ENCODE measurements at places on chromosomes 7 and 10. TPM values are rescaled to one million over a fixed set of nuclear protein-coding genes. Genes with fewer than 3 reads are reported as not detected.

Gene NUTM2D
- 2.9 TPM for total RNA-seq

DNA sequence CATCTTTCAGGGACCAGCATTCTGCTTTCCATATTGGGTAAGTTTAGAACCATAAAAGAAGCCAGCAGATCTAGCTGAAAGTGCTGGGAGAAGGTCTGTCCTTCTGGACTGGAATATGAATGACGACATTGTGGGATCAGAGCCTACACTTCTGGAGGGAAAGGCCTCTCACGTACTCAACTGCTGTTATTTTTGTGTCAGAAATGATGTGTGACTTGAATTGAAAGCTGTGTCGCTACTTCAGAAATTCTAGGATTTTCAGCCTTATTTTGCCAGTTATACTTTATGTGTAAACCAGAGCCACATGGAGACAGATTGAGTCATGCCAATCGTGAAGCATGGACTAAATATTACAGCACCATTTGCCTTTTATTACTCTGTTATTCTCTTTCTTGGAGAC lies 231.0 kb downstream of the KIAA1217 start:
- DNase-seq: no peak

GRCh38 chr7:100723732-100724275 lies 3.5 kb downstream of the EPO start:
- no peak for DNase-seq

DNA sequence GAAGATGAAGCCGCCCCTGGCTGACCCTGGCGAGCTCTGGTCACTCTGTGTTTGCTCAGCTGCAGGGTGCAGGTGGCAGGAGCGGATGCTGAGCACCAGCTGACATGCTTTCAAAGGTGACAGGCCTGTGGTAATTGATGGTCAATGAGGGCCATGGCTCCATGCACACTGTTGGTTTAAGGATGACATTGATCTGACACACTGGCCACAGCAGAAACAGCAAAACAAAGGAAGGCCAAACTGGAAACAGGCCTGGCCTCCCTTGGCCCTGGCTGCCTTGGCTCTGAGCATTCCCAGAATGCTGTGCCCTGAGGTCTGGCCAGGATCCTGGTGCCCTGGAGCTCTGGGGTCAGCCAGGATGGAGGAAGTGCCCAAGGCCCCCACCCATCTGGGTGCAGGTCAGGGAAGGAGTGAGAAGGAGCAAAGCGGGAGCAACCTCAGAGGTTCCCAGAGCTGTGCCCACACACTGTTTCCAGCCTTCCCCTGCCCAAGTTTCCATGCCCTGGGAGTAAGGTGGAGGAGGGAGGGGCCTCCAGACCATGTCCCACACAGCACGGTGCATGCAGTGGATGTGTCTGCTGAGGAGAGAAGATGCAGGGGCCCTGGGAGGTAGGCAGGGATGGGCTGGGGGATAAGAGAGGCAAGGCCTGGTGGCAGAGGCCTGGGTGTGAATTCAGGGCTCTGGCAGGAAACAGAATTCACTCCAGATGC lies 302.2 kb downstream of the RPS24 start:
- DNase-seq: no peak

DNA sequence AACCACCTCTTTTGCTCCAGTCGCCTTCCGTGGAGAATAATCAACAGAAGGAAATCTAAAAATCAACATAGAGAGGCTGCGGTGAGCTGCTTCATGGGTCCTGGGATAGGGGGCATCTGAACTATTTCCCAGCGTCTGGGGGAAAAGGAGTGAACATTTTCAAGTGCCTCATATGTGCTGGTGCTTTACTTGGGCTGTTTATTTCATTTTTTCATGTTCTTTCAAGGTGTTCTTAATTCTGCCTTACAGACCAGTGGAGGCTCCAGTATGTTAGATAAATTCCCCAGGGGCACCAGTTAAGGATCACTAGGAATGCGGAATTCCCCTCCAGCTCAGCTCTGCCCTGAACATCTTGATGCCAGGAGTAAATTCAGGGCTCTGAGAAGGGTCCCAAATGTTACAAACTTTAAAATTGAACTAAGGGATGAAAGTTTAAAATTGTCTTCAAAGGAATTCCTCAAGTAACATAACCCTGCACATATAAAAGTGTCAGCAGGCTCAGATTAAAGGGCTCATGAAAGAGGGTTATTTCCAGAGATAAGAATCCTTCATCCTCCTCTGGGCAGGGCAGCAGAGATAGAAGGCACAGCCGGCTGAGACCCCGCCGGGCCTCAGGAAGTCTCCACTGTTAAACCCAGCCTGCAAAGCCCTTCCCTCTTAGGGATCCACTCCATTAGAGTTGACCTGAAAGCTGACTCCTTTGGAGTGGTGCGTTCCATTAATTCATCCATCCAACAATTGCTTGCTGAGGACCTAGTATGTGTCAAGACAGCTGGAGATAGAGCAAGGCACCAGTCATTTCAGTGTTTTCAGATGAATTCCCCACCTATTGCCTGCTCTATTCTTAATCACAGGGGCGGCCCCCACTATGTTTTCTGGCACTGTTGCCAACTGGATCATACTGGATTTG lies 345.8 kb downstream of the KCNMA1 start:
- DNase-seq: no peak

DNA sequence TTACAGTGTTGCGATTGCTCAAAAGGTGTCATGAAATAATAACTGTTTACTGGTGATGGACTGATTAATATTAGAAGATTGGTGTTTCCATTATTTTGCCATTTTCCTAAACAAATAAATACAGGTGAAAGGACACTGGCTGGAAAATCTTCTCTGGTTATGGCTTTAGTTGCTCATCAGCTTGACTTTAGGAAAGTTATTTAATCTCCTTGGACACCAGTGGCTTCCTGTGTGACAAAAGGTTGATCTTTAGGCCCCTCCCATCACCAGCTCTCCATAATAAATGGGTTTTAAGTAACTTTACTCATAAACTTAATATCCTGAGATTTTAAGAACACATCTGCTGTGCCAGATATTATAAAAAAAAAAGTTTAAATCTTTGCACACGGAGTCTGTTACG lies 737 bp downstream of the CABCOCO1 start:
- no peak for DNase-seq

Gene ADAM22
- total RNA-seq: 7.5 TPM

DNA sequence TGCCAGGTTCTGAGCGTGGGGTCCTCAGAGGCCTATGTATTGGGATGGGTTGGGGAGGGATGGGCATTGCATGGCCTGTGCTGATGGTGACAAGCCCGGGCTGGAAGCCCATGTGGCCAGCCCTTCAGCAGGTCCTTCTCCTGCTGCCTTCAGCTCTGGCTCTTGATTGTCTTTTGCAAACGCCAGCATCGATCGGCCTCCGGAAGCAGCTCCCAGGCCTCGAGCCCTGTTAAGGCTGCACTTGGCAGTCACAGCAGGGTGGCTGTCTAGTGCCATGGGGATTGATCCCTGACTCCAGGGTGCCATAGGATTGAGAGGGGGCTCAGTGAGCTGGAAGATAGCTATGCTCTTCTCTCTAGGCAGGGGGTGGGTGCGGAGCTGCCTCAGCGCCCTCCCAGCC lies 51.4 kb downstream of the CDH23 start:
- DNase-seq: no peak

Gene TRIL
- 0.48 TPM for total RNA-seq

Gene LBX1
- not detected for total RNA-seq

GRCh38 chr10:114908896-114909295 lies 29.1 kb upstream of the TRUB1 start:
- no peak for DNase-seq

DNA sequence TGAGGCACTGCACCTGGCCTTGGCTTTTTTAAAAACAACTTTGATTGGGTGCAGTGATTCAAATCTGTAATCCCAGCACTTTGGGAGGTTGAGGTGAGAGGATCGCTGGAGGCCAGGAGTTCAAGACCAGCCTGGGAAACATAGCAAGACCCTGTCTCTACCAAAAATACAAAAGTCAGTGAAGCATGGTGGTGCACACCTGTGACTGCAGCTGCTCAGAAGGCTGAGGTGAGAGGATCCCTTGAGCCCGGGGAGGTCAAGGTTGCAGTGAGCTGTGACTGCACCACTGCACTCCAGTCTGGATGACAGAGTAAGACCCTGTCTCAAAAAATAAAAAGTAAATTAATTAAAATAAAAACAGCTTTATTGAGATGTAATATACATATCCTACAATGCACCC lies 84.9 kb downstream of the NPTX2 start:
- no peak for DNase-seq

Gene DPYSL4
- 2.3 TPM for total RNA-seq

GRCh38 chr7:80722616-80723195 lies 84.3 kb downstream of the CD36 start:
- DNase-seq: no peak

GRCh38 chr10:117163061-117163953 lies 25.2 kb upstream of the VAX1 start:
- DNase-seq: no peak

Gene LDB3
- total RNA-seq: 2.9 TPM

- DNase-seq: peak; percentile 88
Measured at GRCh38 chr7:13990984-13991790, 1.7 kb upstream of the ETV1 start.

Gene CHAT
- not detected for total RNA-seq

Gene GCK
- 1.6 TPM for total RNA-seq

Gene GARS1
- 66.9 TPM for total RNA-seq

GRCh38 chr10:42932735-42933447 lies 144.0 kb upstream of the RET start:
- DNase-seq: no peak

DNA sequence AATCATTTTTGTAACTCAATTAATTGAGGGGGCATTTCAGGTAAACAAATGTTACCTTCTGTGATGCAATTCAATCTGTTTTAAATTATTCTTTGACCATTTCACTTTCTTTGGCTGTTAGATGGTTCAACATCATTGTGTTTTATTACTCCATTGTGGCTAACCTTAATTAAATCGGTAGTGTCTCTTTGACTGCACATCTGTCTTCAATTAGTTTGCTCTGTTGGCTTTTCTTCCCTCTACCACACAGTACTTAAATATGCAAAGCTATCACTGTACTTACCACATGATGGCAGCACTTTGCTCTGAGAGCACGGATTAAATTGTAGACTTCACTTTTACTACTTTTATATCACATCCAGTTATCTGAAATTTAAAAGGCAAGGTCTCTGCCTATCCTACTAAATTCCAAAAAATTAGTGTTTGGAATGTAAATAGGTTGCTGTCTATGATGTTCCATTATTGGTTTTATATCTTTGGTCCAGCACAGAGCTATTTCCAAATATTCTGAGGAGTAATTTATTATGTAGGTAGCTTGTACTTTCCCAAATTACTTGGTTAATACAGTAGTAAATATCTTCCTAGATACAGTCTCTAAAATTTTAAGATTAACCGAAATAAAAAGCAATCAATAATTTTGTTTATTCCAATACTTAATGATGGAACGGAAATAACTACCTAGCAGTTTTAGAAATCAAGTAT lies 352.0 kb downstream of the PCLO start:
- DNase-seq: no peak

Gene UCMA
- total RNA-seq: not detected

Gene OR2A5
- total RNA-seq: not detected

- no peak for DNase-seq
Measured at GRCh38 chr10:101536800-101537199, 51.3 kb downstream of the POLL start.

GRCh38 chr10:71729161-71729636 lies 9.6 kb upstream of the C10orf105 start:
- peak; percentile 60 for DNase-seq

GRCh38 chr7:25515633-25516275 lies 287.5 kb upstream of the NPVF start:
- no peak for DNase-seq

GRCh38 chr7:94439893-94440381 lies 45.2 kb downstream of the COL1A2 start:
- DNase-seq: no peak

GRCh38 chr7:104894726-104895521 lies 119.1 kb upstream of the KMT2E start:
- DNase-seq: no peak

GRCh38 chr10:86556532-86556931 lies 34.9 kb upstream of the WAPL start:
- DNase-seq: no peak

DNA sequence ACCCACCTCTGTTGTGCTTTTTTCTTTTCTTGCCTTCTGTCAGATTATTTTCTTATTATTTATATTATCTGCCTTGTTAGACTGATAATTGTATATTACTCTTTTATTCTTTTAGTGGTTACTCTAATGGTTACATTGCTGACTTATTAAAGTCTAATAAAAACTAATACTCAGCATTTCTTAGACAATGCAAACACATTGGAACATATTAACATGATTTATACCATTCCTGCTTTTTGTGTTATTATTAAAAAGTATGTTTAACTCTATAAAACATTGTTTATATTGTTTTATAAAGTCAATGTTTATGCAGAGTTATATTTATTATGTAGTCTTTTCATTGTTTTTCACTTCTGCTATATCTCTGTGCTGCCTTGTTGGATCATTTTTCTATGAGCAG lies 68.0 kb upstream of the CACNA2D1 start:
- no peak for DNase-seq

Gene SPDYE2
- not detected for total RNA-seq

Gene RET
- total RNA-seq: 0.96 TPM

DNA sequence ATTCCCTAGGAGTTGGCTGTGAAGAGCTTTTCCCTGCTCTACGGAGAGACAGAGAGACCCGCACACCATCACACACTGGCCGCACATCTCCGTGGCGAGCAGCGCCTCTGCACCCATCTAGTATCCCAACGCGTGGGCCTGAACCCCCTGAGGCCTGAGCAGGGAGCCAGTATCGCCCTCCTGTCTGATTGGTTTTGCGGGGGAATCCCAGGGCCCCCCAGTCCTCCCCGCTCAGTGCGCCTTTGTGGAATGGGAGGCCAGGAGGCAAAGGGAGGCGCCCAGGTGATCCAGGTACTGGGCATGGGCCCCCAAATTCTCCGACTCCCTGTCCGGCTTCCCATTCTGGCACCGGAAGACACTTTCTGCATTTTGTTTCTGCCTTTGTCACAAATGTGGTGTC lies 344.3 kb downstream of the GLRX3 start:
- DNase-seq: no peak

Gene LEP
- total RNA-seq: 48.2 TPM

DNA sequence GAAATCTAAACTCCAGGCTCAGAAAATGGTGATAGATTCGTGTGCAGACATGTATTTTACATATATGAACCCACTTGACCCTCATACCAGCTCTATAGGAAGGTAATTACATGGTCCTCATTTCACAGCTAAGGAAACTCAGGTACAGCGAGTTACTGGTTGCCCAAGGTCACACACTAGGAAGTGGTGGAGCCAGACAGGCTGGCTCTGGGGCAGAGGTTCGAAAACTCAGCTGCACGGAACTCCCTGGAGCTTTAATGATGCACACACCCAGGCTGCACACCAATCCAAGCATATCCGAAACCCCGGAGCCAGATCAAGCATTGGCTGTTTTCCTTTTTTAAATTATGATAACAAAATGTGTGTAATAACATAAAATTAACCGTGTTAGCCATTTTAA lies 172.4 kb downstream of the COBL start:
- no peak for DNase-seq

Gene AQP1
- 177 TPM for total RNA-seq

Gene AKR1C3
- 70.8 TPM for total RNA-seq

GRCh38 chr7:91512958-91513357 lies 248.7 kb downstream of the FZD1 start:
- no peak for DNase-seq

- no peak for DNase-seq
Measured at GRCh38 chr7:18157233-18157632, 129.6 kb upstream of the PRPS1L1 start.

GRCh38 chr7:129008645-129009414 lies 46.1 kb downstream of the TNPO3 start:
- DNase-seq: no peak
